Activated T-helper 9 cell treated with anti-CD3 and anti-CD28 coated beads, Interleukin-2, amount 50 U/mL, for 16 hours (primary cell): ENCODE measurements at places on chromosomes 3 and 15.

DNA sequence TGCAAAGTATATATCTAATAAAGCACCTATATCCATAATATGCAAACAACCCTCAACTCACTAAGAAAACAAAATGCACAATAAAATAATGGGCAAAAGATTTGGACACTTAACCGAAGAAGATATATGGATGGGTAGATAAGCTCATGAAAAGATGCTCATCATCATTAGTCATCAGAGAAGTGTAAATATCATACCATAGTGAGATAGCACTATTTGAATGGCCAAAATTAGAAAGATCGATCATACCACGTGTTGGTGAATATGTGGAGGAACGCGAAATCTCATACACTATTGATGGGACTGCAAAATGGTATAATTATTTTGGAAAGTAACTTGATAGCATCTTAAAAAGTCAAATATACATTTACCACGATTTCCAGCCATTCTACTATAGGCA is 40.5 kb downstream of the PLS1 start:
- DNase-seq, result no peak

GRCh38 chr15:49622561-49622960 is 1.7 kb downstream of the DTWD1 start:
- DNase-seq, result no peak

GRCh38 chr15:45401665-45402161 is 23.4 kb upstream of the GATM start:
- no peak for DNase-seq

- no peak for DNase-seq
These were observed 3.7 kb upstream of the NCKIPSD start for GRCh38 chr3:48689384-48689783.

DNA sequence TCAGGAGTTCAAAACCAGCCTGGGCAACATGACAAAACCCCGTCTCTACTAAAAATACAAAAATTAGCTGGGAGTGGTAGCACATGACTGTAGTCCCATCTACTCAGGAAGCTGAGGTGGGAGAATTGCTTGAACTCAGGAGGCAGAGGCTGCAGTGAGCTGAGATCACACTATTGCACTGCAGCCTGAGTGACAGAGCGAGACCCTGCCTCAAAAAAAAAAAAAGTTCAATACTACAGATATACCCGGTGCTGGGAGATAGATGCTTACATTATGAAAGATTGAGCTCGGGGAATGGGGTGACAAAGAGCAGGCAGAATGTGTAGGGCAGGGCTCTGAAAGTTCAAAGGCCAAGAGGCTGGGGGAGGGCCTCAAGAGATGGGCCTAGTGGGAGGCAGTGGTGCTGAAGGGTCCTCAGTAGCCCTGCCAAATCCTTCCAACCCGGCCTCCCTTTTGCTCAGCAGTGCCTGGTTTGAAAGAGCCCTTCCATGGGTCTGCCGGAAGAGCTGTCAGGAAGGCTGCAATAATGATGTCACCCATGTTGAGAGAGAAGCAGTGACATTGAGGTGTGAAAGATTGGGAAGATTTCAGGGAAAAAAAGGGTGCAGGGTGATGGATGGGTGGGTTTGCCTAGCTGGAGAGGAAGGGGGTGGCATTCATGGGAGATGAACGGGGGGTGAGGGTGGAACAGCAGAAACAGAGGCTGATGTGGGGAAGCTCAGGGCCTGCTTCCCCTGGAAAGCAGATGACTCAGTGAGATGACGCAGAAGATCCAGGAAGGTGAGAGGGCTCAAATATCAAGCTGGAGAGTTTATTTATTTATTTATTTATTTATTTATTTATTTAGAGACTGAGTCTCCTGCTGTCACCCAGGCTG is 20.0 kb upstream of the IREB2 start:
- no peak for DNase-seq

GRCh38 chr15:42800731-42801474 is 64.0 kb upstream of the CDAN1 start:
- DNase-seq, result no peak

DNA sequence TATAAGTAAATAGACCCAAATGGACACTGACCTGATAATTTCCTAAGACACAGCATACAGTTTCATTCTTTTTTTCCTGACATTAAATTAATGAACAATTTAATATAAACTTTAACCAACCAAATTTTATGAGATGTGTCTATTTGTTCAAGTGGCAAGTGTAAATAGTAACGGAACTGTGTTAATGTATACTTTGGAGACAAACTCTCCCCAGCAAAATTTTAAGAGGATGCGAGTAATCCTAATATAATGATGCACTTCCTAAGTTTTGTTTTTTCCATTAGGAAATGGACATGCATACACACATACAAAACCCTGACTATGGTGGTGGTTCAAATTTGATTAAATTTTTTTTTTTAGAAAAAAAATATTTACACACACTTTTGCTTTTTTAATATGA is 38.5 kb upstream of the MYH15 start:
- DNase-seq, result no peak

GRCh38 chr15:88655103-88655553 is 16.3 kb downstream of the ISG20 start:
- no peak for DNase-seq

DNA sequence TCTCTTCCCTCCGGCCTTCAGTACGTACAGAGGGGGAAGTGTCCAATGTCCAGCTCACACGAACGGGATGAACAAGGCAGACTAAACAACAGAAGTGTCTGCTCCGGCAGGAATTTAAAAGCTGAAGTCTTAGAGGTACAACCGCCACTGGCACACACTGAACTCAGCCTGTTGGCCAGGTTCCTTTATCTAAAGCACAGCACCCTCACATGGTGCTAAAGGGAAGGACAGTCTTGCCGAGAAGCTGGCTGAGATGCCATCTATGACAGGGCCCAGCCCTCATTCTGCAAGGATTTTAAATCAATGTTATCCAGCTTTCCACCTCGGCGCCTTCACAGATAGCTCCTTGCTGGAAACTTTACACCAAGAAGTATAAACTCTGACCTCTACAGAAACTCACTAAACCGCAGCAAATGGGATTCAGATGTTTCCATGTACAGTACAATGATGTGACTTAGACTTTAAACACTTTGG is 2.8 kb downstream of the ADAMTS17 start:
- peak; percentile 28 for DNase-seq

GRCh38 chr15:62972814-62973213 is 69.7 kb upstream of the TPM1 start:
- no peak for DNase-seq

DNA sequence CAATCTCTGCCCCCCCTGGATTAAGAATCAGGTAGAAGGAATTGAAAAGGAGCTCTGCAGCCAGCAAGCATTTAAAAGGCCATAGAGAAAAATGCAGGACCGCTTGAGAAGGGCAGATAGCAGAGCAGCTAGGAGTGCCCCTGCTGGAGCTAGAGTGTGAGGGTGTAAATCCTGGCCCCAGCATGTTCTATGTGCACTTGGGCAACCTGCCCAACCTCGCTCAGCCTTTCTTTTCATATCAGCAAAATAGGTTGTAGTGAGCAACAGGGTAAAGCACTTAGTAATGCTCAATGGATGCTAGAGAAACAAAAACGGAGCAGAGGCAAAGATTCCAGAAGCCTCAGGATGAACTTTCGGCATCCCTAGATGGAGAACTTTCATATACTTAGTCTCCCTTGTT is 25.0 kb upstream of the THBS1 start:
- DNase-seq, result no peak

GRCh38 chr3:66224220-66224619 is 3.4 kb downstream of the SLC25A26 start:
- DNase-seq, result no peak

GRCh38 chr3:149462581-149463011 is 11.9 kb upstream of the TM4SF4 start:
- no peak for DNase-seq

DNA sequence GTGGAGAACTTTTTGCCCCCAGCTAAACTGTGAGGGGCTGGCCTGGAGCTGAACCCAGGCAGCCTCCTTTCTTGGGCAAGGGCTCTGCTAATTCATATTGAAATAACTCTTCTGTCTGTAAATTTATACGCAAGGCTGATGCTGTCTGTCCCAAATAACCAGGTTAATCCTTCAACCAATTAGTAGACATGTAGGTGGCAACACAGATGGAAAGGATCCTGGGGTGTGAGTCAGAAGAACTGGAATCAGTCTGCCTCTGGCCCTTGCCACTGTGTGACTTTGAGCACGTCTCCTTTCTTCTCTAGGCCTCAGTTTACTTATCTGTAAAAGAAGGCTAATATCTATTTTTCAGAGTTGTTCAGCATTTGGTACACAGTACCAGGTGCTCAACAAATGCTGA is 48.3 kb upstream of the IREB2 start:
- no peak for DNase-seq

DNA sequence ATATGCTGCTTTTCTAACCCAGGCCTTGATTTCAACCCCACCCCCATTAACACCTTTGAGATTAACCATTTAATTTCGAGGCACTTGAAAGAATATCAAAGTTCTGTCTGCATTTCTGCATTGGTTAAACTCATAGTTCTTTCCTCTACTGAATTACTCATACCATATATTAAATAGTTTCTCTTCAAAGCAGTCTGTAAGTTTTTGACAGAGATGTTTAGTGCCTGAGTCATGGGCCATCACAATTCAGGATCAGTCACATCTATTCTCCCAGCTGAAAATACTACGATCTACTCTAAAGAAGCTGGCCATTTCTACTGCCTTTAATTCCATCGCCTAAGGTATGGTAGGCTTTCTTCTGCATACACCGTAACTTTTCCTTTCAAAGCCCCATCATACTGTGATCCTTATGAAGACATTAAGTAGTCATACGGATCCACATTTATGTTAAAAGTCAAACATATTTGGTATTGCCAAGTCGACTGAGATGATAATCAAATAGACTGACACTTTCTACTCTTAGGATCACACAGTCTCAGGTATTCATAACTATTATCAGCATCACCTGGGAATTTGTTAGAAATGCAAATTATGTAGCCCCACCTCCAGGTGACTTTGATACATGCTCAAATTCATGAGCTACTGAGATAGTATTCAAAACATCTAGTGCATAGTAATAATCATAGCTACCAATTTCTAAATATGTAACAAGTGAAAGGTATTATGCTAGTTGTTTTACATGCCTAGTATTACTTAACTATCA is 489.4 kb upstream of the IL12A start:
- no peak for DNase-seq

DNA sequence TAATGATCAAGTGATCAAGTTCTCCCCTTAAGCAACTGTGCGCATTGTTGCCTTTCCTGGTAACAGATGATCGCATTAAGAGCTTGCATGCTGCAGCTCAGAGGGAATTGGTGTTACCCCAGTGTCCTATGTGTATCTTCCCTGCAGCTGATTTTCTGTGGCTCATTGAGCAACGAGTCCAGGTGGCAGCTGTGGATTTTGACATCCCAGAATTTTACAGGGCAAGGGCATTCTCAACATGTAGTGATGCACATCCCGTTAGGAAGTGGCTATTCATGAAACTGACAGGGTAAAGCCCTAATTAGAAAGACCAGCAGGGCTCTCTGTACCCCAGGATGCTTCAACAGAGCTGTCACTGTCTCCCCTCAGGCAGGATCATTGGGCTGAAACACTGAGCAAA is 232.8 kb downstream of the AGBL1 start:
- no peak for DNase-seq

DNA sequence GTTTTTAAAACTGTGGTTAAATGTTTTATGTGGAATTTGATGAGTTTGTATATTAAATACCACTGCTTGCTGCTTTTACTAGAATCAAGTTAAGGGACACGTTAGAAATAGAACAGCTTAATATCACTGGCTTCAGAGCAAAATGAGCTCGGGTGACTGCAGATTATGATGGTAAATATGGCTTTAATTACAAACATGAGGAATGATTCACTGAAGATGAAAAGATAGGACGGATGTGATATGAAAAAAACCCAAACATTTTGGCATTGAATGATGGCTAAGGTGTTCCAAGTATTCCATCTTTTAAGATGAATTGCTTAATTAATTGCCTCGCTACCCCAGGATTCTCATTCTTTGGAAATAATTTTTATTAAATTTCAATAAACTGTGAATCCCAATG is 33.7 kb downstream of the SLC24A1 start:
- DNase-seq, result no peak

DNA sequence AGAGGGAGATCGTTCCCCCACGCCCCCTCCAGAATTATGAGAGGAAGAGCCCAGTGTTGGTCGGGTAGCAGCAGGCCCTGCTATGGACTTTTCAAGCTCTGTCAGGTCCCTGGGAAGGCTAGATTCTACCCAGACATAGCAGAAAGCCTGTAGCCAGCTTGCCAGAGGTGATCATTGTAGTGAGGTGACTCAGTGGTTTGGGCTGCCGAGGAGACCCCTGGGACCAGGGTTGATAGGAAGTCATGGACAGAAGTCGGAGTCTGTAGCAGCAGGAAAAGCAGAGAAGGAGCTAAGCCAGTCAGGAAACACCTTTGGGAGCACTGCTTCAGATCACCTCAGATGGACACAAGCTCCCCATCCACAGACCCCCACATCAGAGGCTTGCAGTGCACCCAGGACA is 67.7 kb downstream of the CCNL1 start:
- no peak for DNase-seq

DNA sequence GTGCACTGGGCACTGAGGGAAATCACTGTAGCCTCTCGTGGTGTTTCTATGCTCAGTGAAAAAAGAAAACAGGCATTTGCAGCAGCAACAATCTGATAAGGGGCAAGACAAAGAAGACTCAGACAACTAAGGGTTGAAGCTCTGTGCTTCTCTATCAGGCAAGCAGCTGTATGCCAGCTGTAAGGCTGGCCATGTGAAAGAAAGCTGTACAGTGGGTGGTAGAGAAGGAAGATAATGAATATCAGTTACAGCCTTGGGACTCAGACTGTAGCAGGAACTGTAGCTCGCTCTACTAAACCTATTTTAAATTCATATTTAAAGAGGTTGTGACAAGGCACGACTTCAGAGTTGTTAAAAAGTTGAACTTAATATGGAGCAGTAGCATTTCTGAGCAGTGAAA is 76.3 kb downstream of the VGLL3 start:
- DNase-seq, result no peak

DNA sequence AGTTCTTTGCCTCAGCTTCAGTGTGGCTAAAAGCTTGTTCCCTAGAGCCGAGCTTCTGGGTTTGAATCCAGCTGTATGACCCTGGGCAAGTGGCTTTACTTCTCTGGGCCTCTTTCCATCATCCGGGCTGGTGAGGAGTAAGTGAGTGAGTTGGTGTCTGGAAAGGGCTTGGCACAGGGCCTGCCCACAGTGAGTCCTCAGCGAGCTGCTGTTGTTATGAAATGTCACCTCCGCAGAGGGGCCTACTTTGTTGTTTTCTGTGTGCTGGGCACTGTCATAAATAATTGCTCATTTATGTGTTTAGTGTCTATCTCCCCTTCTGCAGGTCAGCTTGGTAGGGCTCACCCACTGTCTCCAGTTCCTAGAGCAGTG is 31.7 kb downstream of the SLC6A6 start:
- no peak for DNase-seq

- DNase-seq, result peak; percentile 34
These were observed 33.5 kb downstream of the ZBTB38 start for GRCh38 chr3:141401573-141402475.

DNA sequence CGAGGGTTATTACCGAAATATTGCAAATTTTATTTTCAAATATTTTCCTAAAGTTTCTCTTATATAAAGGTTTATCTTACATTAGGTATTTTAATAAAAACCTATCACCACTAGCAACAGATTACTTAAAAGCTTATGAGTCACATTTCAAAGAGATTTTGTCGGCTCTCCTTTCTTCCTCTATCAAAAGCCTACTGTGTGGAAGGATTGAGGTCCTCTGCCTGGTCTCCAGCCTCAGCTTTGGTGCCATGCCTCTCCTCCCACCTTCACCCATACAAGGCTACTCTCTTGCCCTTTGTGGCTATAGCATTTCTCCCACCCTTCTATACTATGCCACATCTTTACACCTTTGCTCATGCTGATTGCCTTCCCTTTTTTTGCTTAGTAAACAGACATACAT is 199.3 kb downstream of the TNIK start:
- no peak for DNase-seq
